ENCODE measurements at places on chromosomes 5 and 9.

DNA sequence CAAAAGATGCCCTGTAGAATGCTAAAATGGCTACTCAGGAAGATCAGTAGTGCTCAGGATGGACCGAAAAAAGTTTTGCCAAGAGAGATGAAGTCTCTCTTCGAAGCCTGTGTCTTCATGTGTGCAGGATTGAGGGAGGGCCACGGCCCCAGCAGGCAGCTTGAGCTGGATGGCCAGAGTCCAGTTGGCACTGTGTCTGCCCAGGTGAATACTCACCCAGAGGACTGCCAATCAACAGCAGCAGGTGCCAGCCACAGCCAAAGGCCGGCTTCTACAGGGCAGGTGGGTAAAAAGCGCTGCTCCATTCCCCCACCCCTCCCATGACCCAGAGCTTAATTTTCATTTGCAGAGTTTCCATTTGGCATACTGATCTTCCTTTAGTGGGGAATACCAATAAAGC, 287.9 kb upstream of the ZNF608 start:
- DNase-seq = no peak

GRCh38 chr5:38200872-38201557, 57.3 kb upstream of the EGFLAM start:
- no peak for DNase-seq

- DNase-seq = no peak
These were observed 91.8 kb downstream of the STX17 start for GRCh38 chr9:99998266-99998665.

- DNase-seq = no peak
These were observed 9.6 kb downstream of the ITGA2 start for GRCh38 chr5:52998552-52999313.

- DNase-seq = no peak
These were observed 12.3 kb downstream of the IFNA21 start for GRCh38 chr9:21154018-21154608.
